GM19239 (cell line): ENCODE measurements at places on chromosomes 4 and X.

DNA sequence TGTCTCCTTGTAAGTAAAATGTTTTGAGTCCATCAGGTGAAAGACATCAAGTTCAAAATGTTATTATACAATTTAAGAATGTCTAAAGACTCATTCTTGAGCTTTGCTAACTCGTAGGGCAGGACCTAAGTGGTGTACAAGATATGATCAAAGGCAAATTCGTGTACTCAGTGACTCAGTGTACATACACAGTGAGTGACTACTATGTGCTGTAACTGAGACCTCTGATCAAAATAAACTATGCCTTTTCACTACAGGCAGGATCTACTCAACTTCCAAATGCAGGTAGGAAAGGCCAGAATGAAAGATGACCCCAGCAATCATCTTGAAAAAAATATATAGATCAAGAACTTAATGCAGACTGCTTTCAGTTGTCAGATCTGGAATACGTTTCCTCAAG lies 49.9 kb downstream of the ADGRG2 start:
- no peak for DNase-seq

GRCh38 chr4:162804351-162804924 lies 362.3 kb downstream of the NAF1 start:
- no peak for DNase-seq

DNA sequence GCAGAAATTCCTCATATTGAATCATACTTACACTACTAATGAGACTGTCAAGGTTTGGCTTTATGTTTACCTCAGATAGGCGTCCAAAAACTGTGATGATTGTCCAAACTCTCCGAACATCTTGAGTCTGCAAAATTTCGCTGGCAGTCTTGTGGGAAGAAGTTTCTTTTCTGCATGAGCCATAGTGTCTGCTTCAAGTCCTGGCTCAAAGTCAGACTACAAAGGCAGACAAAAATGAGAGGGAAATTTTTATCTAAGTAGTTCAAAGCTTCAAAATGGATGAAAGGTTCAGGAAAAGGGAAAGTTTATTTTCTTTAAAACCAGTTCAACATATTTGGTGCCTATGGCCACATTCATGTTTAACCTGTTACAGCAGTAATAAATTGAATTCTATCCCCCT lies 40.7 kb downstream of the PALLD start:
- DNase-seq: no peak

DNA sequence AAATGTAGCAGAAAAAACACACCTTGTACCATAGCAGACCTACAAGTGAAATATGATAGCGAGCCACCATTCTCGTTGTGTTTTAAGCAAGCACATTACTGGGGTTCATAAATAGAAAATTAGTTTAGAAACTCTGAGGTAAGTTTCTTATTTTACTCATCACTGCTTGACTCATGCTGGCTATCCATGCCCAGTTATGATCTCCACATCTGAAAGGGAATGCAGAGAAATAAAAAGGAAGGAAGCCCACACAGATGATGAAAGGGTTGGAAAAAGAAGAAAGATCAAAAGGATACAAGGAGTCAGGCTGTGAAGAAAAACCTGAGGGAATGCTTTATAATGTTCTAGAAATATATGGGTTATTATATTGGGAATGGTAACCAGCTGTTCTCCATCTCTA lies 54.5 kb downstream of the CAMK2D start:
- no peak for DNase-seq

DNA sequence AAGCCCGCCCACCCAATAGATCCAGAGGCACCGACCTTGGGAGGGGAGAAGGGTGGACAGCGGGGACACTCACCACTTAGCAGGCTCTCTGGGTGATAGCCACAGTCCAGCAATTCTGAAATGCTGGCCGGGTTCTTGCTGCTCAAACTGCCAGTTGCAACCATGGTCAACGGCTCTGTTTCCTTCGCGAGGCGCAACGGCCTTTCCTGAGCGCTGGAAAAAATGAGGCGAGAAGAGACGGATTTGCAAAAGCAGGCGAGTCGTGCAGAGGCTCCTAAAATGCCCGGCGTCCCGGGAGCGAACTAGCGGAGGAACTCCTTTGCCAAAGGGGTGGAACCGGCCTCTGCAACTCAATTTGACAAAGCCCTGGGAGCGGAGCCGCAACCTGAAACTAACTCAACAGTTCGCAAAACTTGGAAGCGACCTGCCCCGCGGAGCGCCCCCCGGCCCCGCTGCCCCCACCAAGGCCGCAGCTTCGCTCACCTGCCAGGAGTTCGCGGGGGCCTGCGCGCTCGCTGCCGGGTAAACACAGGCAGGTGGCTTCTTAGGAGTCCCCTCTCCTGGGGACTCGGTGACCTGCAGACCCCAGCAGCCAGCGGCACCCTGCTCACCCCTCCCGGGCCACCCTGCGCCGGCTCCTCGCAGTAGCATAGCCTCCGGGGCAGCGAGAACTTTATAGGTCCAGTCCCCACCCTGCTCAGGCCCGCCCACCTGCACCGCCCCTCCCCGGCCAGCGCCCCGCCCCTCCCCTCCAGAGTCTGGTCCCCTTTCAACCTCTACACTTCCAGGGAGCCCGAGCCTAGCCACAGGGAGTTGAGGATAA lies at the start of gene DDIT4L:
DDIT4L (minus strand) TSS at position 649 of the 823 bp plus-strand sequence; CDS start at position 164, 485 bp downstream.
- DNase-seq: no peak

DNA sequence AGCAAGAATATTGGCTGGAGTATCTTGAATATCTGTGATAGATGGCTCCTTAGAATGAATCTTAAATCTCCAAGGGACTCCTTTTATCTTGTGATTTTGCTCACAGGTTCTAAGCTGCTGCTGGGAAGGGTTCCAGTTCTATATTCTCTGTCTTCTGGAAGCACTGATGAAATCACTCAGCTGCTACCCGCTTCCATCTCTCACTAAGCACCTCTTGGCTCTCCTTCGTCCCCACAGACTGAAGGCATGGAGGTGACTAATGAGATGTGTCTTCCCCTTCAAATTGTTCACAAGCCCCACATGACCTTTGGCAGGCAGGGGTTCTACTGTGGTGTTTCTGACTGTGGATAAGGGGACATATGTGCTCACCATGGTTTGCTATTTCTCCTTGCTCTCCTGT lies 75.9 kb downstream of the C4orf51 start:
- no peak for DNase-seq

DNA sequence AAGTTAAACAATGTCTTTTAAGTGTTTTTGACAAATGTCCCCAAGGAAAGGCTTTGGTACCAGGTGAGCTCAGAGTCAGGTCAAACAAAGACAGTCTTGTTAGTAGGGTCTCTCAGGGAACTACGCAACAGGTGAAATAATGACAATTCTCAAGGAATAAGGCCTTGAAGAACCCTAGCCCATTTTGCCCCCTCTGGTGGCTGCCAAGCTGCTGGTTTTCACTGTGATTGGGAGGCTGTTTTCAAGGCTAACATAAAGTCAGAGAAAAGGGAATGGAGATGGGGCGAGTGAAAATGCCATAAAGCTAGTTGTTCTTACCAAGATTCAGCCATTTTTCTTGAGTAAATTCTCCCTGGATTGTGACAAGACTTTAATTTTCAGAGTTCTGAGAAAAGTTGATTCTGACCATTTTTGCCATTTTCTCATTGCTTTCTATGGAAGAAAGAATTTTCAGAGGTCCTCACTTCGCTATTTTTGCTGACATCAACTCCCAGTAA lies 58.7 kb downstream of the RWDD4 start:
- DNase-seq: no peak

DNA sequence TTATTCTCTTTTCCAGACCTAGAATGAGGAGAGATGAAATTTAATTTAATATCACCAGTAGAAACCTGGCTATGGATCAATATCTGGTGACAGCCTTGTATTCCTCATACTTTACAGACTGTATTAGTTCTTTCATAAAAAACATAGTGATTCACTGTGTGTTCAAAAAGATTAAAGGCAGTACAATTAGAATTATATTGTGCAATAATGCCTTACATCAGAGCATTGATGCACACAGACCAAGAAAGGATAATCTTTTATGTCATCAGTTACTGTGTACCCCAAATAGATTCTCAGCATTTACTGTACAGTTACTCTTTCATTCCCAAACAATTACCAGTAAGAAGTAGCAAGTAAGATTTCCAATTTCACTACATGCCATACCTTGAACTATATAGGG lies 260.5 kb upstream of the ANXA10 start:
- no peak for DNase-seq

DNA sequence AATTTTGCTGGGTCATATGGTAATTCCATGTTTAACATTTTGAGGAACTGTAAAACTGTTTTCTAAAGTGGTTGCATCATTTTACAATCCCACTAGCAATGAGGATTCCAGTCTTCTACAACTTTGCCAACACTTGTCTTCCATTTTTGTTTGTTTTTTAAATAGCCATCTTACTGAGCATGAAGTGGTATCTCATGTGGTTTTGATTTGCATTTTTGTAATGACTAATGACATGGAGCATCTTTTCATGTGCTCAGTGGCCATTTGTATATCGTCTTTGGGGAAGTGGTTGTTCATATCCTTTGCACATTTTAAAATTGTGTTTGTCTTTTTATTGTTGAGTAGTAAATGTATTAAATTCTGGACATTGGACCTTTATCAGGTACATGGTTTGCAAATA lies 94.7 kb downstream of the TMEM131L start:
- DNase-seq: no peak

GRCh38 chrX:36160081-36160480 lies 240.5 kb downstream of the CFAP47 start:
- DNase-seq: no peak

DNA sequence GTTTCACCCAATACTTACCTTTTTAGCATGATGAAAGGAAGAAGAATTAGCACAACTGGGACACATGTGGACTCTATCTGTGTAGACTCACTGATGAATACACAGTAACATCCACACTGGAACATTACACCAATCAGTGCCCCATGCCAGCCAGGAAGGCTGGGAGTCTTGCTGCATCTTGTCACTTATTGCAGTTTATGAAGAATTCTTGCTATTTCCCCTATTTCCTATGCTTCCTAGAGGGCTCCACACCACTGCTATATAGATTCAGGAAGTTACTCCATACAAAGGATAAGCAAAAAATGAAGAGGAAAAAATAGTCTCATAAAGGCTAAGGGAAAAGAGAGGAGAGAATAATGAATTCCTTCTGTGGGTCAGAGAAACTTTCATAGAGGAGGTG lies 201.0 kb downstream of the CAMK2D start:
- no peak for DNase-seq

DNA sequence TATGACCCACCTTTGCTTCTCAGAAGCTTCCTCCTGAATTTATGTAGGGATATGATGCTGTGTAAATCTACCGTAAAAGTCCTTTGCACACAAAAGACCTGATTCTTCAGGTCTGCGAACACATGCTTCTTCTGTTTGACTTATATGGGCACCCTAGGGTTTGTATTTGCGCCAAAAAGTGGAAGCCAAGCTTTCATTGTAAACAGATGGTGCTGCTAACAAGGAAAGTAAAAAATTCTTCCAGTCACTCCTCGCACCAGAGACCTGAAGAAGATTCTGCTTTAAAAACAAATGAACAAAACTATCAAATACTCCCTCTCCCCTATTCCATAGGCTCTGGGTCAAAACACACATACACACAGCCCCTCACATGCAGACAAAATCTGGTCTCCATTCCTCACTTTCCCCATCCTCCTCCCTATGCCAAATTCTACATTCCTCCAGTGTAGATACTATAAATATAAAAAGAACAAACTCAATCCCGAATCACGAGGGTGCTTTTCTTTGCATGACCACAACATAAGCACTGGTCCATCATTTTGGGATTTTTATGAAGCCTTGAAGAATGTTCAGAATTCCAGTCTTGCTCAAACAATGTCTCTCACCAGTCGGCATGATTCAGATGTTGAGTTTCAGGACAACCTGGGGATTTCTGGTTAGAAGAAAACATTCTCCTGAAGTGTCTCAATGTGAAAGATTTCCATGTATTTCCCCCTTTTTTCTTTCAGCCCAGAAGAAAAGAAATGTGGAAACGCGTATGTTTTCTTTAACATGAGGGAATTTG lies 125.1 kb downstream of the PALLD start:
- DNase-seq: no peak

DNA sequence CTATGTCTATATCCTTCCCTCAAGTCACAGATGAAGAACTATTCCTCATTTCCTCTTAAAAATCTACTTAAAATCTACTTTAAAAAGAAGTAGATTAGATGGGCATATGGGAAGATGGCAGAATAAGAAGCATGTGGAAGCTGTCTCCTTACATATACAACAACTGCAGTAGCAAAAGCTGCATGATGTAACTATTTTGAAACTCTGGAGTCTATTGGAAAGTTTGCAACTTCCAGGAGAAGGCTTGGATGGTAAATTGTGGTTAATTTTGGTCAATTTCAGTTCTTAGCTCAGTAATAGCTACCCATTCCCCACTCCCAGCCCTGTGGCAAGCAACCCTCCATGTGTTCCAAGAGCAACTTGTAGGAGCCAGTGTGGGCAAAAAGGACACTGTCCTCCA lies 36.9 kb downstream of the MORC4 start:
- DNase-seq: no peak

GRCh38 chr4:135371137-135371536 lies 1169.5 kb upstream of the PABPC4L start:
- DNase-seq: no peak

- DNase-seq: no peak
These were observed 55.2 kb downstream of the ELF4 start for GRCh38 chrX:130055103-130055502.

GRCh38 chr4:7326693-7327340 lies 107.9 kb downstream of the PSAPL1 start:
- no peak for DNase-seq

DNA sequence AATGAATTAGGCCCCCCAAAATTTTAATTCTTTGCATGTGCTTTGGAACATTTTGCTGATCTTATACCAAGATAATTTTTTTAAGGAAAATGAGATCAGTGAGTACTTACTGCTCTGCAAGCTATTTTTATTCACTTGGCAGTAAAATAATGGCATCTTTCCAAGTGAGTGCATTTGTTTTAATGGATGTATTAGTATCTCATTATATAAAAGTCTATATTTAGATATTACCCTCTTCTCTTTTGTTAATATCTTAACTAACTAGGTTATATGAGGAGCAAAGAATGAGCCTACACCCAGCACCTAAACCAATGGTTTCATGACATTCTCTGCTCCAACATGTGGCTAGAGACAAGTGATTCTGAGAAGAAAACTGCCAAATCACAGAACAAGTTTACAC lies 21.1 kb upstream of the ARAF start:
- DNase-seq: no peak

DNA sequence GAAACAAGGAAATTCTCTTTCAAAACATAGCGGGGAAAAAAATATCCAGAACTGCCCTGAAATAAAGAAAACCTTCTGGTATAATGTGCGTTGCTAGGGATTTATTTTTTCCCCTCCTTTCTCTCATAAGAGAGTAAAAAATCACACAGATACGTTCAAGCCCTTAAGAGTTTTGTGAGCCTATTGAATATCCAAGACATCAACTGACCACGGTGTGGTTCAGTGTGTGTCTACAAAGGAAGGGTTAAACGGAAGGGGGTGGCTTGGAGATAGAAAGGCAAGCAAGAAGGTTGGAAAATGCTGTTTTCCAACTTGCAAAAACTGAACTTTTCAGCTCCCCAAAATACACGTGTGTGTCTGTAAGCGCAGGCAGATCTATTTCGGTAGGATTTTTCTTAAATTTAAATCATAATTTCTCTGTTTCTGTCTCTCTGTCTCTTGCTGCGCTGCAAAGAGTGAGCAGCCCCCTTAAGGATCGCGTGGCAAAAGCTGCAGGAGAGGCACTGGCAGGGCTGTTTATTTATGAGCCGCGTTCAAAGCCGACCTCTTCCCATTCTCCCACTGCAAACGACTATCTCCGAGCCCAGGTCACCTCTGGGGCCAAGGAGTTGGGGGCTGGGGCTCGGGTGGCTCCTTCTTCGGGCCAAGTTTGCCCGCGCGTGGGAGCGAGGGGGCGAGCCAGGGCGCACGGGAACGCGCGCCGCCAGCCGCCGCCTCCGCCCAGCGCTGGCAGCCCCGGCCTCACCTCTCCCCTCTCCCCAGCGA lies 492 bp upstream of the SLIT2 start:
- no peak for DNase-seq

GRCh38 chr4:83504503-83504902 lies 19.6 kb upstream of the ABRAXAS1 start:
- DNase-seq: no peak
